ENCODE measurements at places on chromosomes 5 and 9. TPM values are rescaled to one million over a fixed set of nuclear protein-coding genes. Genes with fewer than 3 reads are reported as not detected.

CORO2A gene
- 0.32 TPM for total RNA-seq

FAM153A gene
- not detected for total RNA-seq

PGM5 gene
- total RNA-seq: 0.39 TPM

PAPPA gene
- 226 TPM for total RNA-seq

SLC34A3 gene
- total RNA-seq: not detected

AGXT2 gene
- not detected for total RNA-seq

LRRC19 gene
- not detected for total RNA-seq

Data from epithelial cell of alveolus of lung (primary cell).